Uterine smooth muscle cell (primary cell): ENCODE measurements at places on chromosomes 3 and 15. TPM values are rescaled to one million over a fixed set of nuclear protein-coding genes. Genes with fewer than 3 reads are reported as not detected.

Gene LEKR1
- 0.37 and 1.3 TPM in 2 replicates for total RNA-seq

Gene PYDC2
- total RNA-seq: not detected in 2 replicates

Gene NR2E3
- 0.22 and 0.25 TPM in 2 replicates for total RNA-seq

Gene TMIE
- under 0.01 and 0.12 TPM in 2 replicates for total RNA-seq

Gene TMEM266
- total RNA-seq: not detected in 2 replicates

Gene METTL6
- total RNA-seq: 30.1 and 36.4 TPM in 2 replicates

Gene GHRL
- total RNA-seq: 0.25 TPM in 1 of 2 replicates, not detected in the other

Gene CLDN16
- 0.12 TPM in 1 of 2 replicates, not detected in the other for total RNA-seq

Gene SPTSSB
- total RNA-seq: under 0.01 and 20.3 TPM in 2 replicates

Gene TRIM59
- total RNA-seq: 30.2 and 40.2 TPM in 2 replicates

Gene ABHD5
- total RNA-seq: 73.6 and 92.6 TPM in 2 replicates

Gene TNFAIP8L3
- total RNA-seq: 8.6 and 13.0 TPM in 2 replicates

Gene CTXN2
- not detected in 2 replicates for total RNA-seq

Gene AQP9
- not detected in 2 replicates for total RNA-seq

Gene RBP2
- not detected in 2 replicates for total RNA-seq

Gene CAPN3
- total RNA-seq: 0.44 and 1.6 TPM in 2 replicates

Gene ECT2
- total RNA-seq: 33.6 and 96.7 TPM in 2 replicates

Gene CLDN18
- 0.12 TPM in 1 of 2 replicates, not detected in the other for total RNA-seq

Gene VIPR1
- not detected in 2 replicates for total RNA-seq

Gene NANOGP8
- total RNA-seq: not detected in 2 replicates

Gene FBXO45
- total RNA-seq: 11.0 and 17.8 TPM in 2 replicates

Gene SLC28A1
- under 0.01 and 0.12 TPM in 2 replicates for total RNA-seq

Gene KNL1
- 11.1 and 43.8 TPM in 2 replicates for total RNA-seq

Gene SAMMSON
- total RNA-seq: 0.11 and 0.25 TPM in 2 replicates

Gene TRH
- total RNA-seq: not detected in 2 replicates

Gene EIF4E3
- total RNA-seq: 1.2 and 2.2 TPM in 2 replicates

Gene AGTR1
- 0.37 and 0.55 TPM in 2 replicates for total RNA-seq

Gene ROPN1B
- not detected in 2 replicates for total RNA-seq

Gene EXD1
- total RNA-seq: 0.11 TPM in 1 of 2 replicates, not detected in the other

Gene CD200
- 0.44 and 2.9 TPM in 2 replicates for total RNA-seq

Gene ACTC1
- not detected in 2 replicates for total RNA-seq

Gene DPPA2
- total RNA-seq: not detected in 2 replicates

Gene PLOD2
- total RNA-seq: 149 and 317 TPM in 2 replicates

Gene PP2D1
- not detected in 2 replicates for total RNA-seq

Gene HEXA
- 50.6 and 89.2 TPM in 2 replicates for total RNA-seq

Gene CADM2
- not detected in 2 replicates for total RNA-seq

Gene NOX5
- 0.22 and 0.25 TPM in 2 replicates for total RNA-seq

Gene DCLK3
- total RNA-seq: under 0.01 TPM in 1 of 2 replicates, not detected in the other

Gene FGF7
- total RNA-seq: 264 and 355 TPM in 2 replicates

Gene GOLGA6D
- 0.12 TPM in 1 of 2 replicates, not detected in the other for total RNA-seq

Gene PLA2G4E
- total RNA-seq: not detected in 2 replicates

Gene SKOR1
- 0.11 and 0.12 TPM in 2 replicates for total RNA-seq

Gene SLC22A13
- total RNA-seq: 0.22 and 0.25 TPM in 2 replicates

Gene CELSR3
- 0.89 and 1.00 TPM in 2 replicates for total RNA-seq

Gene FBN1
- 481 and 802 TPM in 2 replicates for total RNA-seq

Gene SKIC8
- 78.7 and 96.1 TPM in 2 replicates for total RNA-seq

Gene NPAP1
- not detected in 2 replicates for total RNA-seq
